Activated CD4-positive, alpha-beta T cell treated with anti-CD3 and anti-CD28 coated beads, Interleukin-2, amount 50 U/mL, for 48 hours (primary cell): ENCODE measurements at places on chromosomes 1 and 21.
A peak's percentile ranks its signal among the peaks of the same experiment; 100 is the strongest.

GRCh38 chr1:235057385-235058306 lies 71.0 kb downstream of the TOMM20 start:
- no peak for DNase-seq

DNA sequence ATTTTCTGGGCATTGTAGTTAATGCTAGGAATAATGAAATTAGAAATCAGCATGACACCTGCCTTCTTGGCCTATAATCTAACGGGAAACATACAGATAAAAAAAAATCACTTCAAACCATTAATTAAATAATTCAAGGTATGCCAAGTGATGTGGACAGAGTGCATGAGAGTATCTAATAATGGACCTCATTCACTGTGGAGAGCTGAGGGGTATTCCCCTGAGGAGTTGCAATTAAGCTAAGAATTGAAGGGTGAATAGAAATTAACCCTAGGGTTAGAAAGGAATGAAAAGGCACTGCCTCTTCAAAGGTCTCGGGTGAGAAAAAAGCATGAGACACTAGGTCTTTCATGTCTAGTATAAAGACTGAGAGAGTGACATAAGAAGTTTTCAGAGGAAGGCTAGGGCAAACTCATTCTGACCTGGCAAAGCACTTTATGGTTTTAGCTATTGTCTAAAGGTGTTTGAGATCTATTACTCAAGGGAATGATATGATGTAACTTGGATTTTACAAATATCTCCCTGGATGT lies 466.1 kb downstream of the KCNT2 start:
- DNase-seq = no peak

DNA sequence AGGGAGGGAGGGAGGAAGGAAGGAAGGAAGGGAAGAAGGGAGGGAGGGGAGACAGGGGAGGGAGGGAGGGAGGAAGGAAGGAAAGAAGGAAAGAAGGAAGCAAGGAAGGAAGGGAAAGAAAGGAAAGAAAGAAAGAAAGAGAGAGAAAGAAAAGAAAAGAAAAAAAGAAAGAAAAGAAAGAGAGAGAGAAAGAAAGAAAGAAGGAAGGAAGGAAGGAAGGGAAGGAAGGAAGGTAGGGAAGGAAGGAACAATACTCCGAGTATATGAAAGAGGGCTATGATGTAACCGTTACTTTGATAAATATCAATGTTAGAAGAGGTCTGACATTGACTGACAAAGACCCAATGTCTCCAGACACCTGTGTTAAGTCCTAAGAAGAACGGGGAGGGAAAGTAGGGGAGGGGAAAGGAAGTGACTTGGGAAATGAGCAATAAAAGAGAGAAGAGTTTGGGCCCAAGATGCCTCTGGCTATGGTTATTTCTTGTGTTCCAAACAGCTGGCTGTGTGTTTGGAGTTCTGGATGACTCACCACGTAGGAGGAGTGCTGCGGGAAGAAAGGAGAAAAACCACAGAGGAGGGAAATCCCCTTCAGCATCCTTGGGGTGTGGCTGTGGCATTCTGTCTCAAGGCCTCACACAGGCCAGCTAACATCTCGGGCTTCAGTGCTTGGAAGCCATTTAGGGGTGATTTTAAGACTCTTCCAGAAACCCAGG lies 37.0 kb upstream of the RXRG start:
- peak; percentile 45 for DNase-seq

DNA sequence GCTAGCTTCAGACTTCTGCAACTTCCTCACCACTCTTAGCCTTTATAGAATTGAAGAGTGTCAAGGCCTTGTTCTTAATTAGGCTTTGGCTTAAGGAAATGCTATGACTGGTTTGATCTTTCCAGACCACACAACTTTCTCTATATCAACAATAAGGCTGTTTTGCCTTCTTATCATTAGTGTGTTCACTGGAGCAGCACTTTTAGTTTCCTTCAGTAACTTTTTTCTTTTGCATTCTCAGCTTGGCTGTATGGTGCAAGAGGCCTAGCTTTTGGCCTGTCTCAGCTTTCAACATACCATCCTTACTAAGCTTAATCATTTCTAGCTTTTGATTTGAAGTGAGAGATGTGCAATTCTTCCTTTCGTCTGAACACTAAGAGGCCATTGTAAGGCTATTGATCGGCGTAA lies 8.6 kb downstream of the PRKACB start:
- DNase-seq = no peak
